Ureter (tissue), 1 donor: ENCODE measurements at places on chromosomes 5 and 9. TPM values are rescaled to one million over a fixed set of nuclear protein-coding genes. Genes with fewer than 3 reads are reported as not detected.

Gene EIF4E1B
- not detected for total RNA-seq

Gene SLC36A3
- total RNA-seq, result not detected

- no peak for DNase-seq
Measured at GRCh38 chr5:98109561-98110006, 663.9 kb upstream of the RGMB start.

Gene OBP2B
- total RNA-seq, result not detected

GRCh38 chr5:103151156-103151555 lies 31.1 kb downstream of the PPIP5K2 start:
- no peak for DNase-seq

DNA sequence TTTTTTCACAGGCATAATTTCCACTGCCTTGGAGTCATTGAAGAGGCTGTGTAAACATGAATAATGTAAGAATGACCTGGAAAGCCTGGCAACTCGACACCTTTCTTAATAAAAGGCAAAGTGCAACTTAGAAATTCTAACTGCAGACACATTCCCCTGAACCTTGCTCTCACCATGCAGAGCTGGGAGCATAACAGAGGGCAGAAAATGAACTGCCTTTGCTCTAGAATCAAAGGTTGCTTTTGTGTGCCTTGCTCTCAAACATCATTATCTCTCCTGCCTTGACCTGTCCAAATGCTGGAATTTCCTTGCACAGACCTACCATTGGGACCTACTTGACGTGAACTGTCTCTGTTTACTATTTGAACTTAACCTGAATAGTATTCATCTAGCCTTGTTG lies 462.0 kb upstream of the ZNF462 start:
- DNase-seq, result no peak

GRCh38 chr5:156473269-156473908 lies 146.4 kb downstream of the SGCD start:
- no peak for DNase-seq

Gene SLC44A1
- total RNA-seq, result 67.5 TPM

GRCh38 chr5:9604416-9604815 lies 25.7 kb downstream of the TAS2R1 start:
- DNase-seq, result no peak

Gene PNPLA7
- 9.7 TPM for total RNA-seq

DNA sequence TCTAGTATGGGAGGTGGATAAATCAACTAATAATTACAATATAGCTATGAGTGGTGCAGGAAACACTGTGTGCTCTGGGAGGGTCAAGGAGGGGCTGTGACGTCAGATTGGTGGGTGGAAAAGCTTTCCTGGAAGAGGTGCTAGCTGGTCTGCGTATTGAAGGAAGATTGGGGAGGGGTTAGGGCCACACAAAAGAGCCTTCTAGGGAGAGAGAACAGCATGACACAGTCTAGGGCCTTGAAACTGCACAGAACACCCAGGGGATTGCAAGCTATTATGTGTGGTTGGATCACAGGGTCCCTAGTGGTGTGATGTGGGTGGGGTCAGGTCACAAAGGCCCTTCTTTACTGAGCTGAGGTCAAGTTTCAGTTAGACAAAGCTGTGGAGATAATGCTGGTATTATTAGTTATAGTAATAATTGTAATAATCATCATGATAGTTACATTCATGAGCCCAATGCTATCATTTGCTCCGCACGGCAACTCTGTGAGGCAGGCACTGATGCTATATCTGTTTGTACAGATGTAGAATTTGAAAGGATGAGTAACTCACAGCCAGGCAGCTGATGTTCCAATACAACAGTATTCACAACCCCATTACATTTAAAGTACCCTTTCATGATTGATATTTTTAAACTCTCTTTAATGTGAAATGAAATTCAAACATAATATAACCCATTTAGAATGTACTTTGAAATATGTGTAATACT lies 197.4 kb upstream of the IL12B start:
- no peak for DNase-seq

Gene ADRB2
- 5.7 TPM for total RNA-seq

DNA sequence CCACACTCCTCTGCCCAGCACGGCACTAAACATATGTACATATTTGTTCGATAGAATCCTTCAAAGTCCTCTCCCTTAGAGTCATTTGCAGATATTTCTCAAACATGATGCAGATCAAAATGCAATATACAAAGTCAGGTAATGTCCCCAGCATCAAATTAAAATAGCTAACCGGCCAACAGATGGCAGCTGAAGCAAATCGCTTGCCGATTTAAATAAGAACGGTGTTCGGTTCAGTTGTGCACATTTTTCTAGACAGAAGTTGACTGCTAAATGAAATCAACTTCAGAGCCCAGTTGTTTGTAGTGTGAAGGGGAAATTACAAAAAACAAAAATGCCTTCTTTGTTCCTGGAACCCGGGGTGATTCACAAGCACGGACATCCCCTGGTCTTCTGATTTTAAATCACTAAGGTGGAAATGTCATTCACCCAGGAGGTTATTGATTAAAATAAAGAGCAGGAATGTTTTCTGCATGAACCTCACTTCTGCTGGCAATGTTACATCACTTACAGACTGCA lies 219.2 kb downstream of the EBF1 start:
- no peak for DNase-seq
